ENCODE measurements at places on chromosomes 4 and X.

GRCh38 chr4:6386091-6386490 is 86.3 kb downstream of the PPP2R2C start:
- no peak for DNase-seq
- no peaks in the 10 kb centered on the region for H3K4me1 ChIP-seq
- no peak overlapping the region for H3K27ac ChIP-seq
- no peak overlapping the region for H3K4me3 ChIP-seq

DNA sequence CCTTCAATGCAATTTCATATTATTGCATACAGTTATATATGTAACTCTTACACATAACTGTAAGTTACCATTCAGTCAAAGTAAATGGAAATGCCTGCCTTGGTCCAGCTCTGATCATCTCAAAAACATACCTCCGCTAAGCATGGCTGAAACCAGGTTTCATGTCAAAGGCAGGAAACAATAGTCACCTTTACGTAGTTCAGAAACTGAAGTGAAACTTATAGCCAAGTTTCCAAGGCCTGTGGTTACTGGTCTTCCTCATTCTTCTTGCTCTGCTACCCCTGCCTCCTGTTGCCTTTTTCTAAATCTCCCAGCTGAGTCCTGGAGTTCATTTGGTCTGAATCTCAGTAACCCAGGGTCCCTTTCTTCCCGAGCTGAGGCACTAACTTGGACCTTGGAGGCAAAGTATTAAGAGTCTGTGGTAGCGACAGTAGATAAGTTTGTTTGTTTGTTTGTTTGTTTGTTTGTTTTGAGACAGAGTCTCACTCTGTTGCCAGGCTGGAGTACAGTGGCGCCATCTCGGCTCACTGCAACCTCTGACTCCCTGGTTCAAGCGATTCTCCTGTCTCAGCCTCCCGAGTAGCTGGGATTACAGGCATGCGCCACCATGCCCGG is 30.8 kb downstream of the DAPP1 start:
- no peak overlapping the region for H3K4me3 ChIP-seq
- no peak overlapping the region for H3K27ac ChIP-seq
- no peaks in the 10 kb centered on the region for H3K36me3 ChIP-seq
- no peaks in the 10 kb centered on the region for H3K4me1 ChIP-seq
- DNase-seq, result no peak

DNA sequence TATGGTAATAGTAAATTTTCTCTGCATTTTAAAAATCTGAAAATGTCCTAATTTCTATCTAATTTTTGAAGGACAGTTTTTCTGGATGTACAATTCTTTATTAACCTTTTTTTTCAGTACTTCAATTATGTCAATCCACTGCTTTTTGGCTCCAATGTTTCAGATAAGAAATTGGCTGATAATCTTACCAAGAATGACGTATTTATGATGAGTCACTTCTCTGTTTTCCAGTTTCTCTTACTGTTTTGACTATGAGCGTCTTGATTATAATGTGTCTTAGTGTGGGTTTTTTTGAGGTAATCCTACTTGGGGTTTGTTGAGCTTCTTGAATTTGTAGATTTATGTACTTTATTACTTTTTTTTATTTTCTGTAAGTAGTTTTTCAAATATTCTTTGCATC is 47.2 kb downstream of the UGT2B11 start:
- DNase-seq, result no peak
- no peaks in the 10 kb centered on the region for H3K27me3 ChIP-seq
- peaks cover 5% of the 10 kb centered on the region for H3K4me1 ChIP-seq
- H3K27ac ChIP-seq, result no peak overlapping the region

- H3K4me1 ChIP-seq, result no peaks in the 10 kb centered on the region
- no peak overlapping the region for H3K4me3 ChIP-seq
- DNase-seq, result no peak
Measured at GRCh38 chr4:5993876-5994811, 24.1 kb downstream of the C4orf50 start.

GRCh38 chr4:52265781-52266525 is 214.8 kb downstream of the SPATA18 start:
- no peak for DNase-seq
- peaks cover 30% of the 10 kb centered on the region for H3K4me1 ChIP-seq
- H3K36me3 ChIP-seq, result no peaks in the 10 kb centered on the region
- H3K27me3 ChIP-seq, result no peaks in the 10 kb centered on the region
- no peak overlapping the region for H3K4me3 ChIP-seq

DNA sequence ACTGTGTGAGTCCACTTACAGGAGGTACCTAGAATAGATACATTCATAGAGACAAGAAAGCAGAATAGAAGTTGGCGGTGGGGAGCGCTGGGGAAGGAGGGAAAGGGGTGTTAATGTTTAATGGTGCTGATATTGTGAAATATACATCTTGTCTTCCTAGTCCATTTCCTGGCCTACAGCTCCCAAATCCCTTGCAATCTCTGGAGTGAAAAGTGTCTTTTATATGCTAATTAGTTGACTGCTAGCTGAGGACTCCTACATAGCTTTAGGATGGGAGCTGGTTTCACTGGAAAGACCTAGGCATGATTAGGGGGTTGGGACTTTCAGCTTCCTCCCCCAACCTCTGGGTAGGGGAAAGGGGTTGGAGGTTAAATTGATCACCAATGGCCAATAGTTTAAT is 36.0 kb downstream of the FUNDC1 start:
- DNase-seq, result no peak
- no peak overlapping the region for H3K27ac ChIP-seq
- H3K4me1 ChIP-seq, result no peaks in the 10 kb centered on the region

GRCh38 chr4:38782452-38783108 is at the start of gene TLR10:
TSS of gene TLR10 (minus strand) at chr4:38782990. CDS start at chr4:38775590, 7,400 bp downstream.
- H3K27ac ChIP-seq, result peak within 1 kb of the TSS; percentile 4
- peak within 1 kb of the TSS; percentile 73 for H3K4me3 ChIP-seq
- H3K4me1 ChIP-seq, result no peaks in the 10 kb centered on the region
- no peaks in the 10 kb centered on the region for H3K36me3 ChIP-seq

DNA sequence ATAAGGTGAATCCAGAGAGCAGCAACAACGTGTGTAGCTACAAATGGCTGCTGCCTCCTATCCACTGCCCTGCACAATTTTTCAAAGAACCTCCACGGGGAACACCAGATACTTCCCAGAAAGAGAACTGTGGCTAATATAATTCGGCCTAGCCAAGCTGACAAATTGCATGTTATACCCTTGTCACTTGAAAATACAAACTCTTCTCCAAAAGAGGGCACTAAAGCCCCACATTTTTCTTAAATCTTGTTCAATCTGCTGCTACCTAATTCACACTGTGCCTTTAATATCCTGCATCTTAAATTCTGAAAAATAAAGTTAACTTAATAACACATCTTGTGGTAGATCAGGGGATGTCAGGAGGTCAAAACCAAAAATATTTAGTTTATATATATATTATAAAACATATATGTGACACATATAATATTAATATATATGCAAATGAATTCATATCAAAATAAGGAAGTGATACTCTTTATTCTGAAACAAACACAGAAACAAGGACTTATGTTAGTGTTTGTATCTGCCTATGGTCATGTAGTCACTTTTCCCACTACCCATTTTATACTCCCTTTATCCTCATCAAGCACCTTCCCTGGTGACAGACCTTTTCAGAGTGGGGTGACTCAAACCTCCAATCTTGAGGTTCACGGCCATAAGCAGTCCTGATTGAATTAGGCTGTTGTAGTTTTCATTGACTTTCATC is 24.1 kb downstream of the CT45A1 start:
- no peaks in the 10 kb centered on the region for H3K27me3 ChIP-seq
- H3K4me3 ChIP-seq, result no peak overlapping the region
- no peak overlapping the region for H3K27ac ChIP-seq
- H3K4me1 ChIP-seq, result no peaks in the 10 kb centered on the region

- H3K4me1 ChIP-seq, result no peaks in the 10 kb centered on the region
- H3K27ac ChIP-seq, result no peak overlapping the region
- H3K36me3 ChIP-seq, result no peaks in the 10 kb centered on the region
- no peaks in the 10 kb centered on the region for H3K27me3 ChIP-seq
- no peak for DNase-seq
Measured at GRCh38 chr4:187364401-187364800, 631.2 kb upstream of the ZFP42 start.

GRCh38 chrX:19372547-19373331 is 29.0 kb downstream of the PDHA1 start:
- no peaks in the 10 kb centered on the region for H3K4me1 ChIP-seq
- peak overlapping the region; percentile 25 for H3K27ac ChIP-seq
- H3K36me3 ChIP-seq, result no peaks in the 10 kb centered on the region
- H3K4me3 ChIP-seq, result peak overlapping the region; percentile 86
- DNase-seq, result no peak
- peaks cover 4% of the 10 kb centered on the region for H3K27me3 ChIP-seq

DNA sequence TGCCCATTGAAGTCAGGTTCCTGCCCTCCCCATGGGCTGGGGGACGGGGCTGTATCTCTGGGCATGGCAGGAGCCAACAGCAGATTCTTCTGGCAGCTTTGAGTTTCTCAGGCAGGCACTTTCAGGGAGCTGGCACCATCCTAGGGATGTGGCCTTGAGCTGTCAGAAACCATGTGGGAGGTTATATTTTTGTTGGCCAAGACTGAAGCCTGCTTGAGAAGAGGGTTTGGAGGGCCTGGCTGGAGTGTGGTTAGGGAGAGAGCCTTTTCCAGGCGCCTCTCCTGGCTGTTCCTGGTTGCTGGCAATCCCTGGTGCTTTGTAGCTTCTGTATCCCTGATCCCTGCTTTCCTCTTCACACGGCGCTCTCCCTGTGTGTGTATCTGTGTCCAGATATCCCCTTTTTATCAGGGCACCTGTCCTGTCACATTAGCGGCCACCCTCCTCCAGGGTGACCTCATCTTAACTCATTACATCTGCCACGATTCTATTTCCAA is 30.6 kb upstream of the SORCS2 start:
- no peaks in the 10 kb centered on the region for H3K36me3 ChIP-seq
- peaks cover 20% of the 10 kb centered on the region for H3K27me3 ChIP-seq
- no peak overlapping the region for H3K27ac ChIP-seq
- H3K4me3 ChIP-seq, result no peak overlapping the region
- H3K4me1 ChIP-seq, result peaks cover 35% of the 10 kb centered on the region

DNA sequence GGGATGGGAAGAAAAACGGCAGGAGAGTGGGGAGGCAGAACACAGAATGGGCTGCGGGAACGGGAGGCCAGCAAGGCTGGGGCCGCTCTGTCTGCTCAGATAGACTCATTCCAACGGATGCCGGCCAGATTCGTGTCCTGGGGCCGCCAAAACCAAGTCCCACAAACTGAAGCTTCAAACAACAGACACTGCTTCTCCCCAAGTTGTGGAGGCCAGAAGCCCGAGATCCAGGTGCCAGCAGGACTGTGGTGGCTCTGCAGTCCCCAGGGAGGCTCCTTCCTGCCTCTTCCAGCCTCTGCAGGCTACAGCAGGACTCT is 100.6 kb downstream of the ADRA2C start:
- H3K27ac ChIP-seq, result no peak overlapping the region
- H3K4me1 ChIP-seq, result peaks cover 7% of the 10 kb centered on the region
- no peak overlapping the region for H3K4me3 ChIP-seq
- DNase-seq, result no peak
- H3K27me3 ChIP-seq, result peaks cover 56% of the 10 kb centered on the region
- H3K36me3 ChIP-seq, result no peaks in the 10 kb centered on the region

DNA sequence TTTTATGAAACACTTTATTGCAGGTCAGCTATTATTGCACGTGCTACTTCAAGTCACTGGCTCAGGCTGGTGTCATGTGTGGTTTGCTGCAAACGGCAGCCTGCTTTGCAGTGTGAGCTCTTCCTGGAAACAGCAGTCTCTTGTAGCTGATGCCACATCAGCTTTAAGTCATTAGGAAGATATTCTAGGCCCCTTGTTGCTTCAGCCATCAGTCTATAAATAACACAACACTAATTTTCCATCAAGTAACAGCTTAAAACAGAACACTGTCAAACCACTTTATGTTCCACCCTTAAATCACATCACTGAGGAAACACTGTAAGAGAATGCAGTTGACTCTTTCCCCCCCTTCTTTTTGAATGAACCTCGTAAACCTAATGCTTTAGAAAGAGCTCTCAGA is 93.8 kb downstream of the GATB start:
- peaks cover 16% of the 10 kb centered on the region for H3K4me1 ChIP-seq
- no peaks in the 10 kb centered on the region for H3K27me3 ChIP-seq
- DNase-seq, result no peak
- peaks cover 5% of the 10 kb centered on the region for H3K36me3 ChIP-seq
- H3K27ac ChIP-seq, result no peak overlapping the region
- H3K4me3 ChIP-seq, result no peak overlapping the region
